ENCODE measurements at places on chromosomes 2 and 18. TPM values are rescaled to one million over a fixed set of nuclear protein-coding genes. Genes with fewer than 3 reads are reported as not detected.

GRCh38 chr2:176285321-176285720 lies 16.1 kb downstream of the MTX2 start:
- no peaks in the 10 kb centered on the region for H3K27me3 ChIP-seq
- no peak overlapping the region for H3K4me3 ChIP-seq
- no peak overlapping the region for H3K27ac ChIP-seq
- H3K36me3 ChIP-seq: no peaks in the 10 kb centered on the region
- no peak for DNase-seq

DNA sequence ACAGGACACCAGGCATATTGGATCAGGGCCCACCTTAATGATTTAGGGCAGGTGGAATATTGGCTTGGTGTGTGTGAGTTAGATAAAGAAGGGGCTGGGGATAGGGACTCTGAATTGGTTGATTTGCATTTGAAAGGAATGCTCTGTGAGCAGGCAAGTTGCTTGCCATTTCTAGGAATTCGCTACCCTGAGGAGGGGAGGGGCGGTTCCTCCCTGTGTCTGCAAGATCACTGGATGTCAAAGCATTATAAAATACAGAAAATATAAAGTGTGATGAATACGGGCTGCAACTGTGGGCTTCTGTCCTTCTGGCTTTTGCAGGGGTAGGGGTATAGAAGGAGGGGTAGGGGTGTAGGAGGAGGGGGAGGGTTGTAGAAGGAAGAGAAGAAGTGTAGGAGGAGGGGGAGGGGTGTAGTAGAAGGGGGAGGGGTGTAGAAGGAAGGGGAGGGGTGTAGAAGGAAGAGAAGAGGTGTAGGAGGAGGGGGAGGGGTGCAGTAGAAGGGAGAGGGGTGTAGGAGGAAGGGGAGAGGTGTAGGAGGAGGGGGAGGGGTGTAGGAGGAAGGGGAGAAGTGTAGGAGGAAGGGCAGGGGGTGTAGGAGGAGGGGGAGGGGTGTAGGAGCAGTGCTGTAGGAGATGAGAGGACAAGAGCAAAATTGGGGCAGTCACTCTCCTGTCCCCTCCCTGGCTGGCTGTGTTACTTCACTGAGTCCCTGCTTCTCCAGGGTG lies 238.0 kb upstream of the COPS8 start:
- H3K36me3 ChIP-seq: no peaks in the 10 kb centered on the region
- no peak overlapping the region for H3K4me3 ChIP-seq
- no peak overlapping the region for H3K27ac ChIP-seq
- no peak for DNase-seq
- H3K4me1 ChIP-seq: no peaks in the 10 kb centered on the region

GRCh38 chr18:6598657-6599056 lies 130.9 kb upstream of the ARHGAP28 start:
- no peak overlapping the region for H3K27ac ChIP-seq
- no peaks in the 10 kb centered on the region for H3K36me3 ChIP-seq
- no peak overlapping the region for H3K4me3 ChIP-seq

GRCh38 chr2:59277671-59278070 lies 1036.5 kb upstream of the FANCL start:
- H3K4me3 ChIP-seq: no peak overlapping the region
- no peaks in the 10 kb centered on the region for H3K36me3 ChIP-seq
- H3K4me1 ChIP-seq: no peaks in the 10 kb centered on the region
- no peaks in the 10 kb centered on the region for H3K27me3 ChIP-seq
- no peak overlapping the region for H3K27ac ChIP-seq
- DNase-seq: no peak

GRCh38 chr2:218992703-218993344 lies 398 bp downstream of the CRYBA2 start:
- H3K36me3 ChIP-seq: no peaks in the 10 kb centered on the region
- H3K27ac ChIP-seq: no peak overlapping the region
- DNase-seq: peak; percentile 11

DNA sequence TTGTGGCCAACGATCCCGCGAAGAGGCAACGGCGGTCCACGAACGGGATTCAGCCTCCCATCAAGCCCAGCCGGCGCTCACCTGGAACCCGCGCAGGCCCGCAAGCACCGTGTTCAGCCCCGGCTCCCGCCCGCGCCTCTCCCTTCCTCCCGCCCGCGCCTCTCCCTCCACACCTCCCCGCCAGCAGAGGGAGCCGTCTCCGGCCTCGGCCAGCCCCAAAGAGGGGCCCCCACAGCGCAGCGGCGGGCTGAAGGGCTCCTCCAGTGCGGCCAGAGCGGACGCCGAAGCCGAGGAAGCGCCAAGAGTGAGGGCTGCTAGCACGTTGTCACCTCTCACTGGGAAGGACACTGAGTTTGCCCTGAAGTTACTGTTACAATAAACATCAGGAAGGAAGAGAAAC lies 55.3 kb upstream of the LAPTM4A start:
- DNase-seq: peak; percentile 56
- peaks cover 20% of the 10 kb centered on the region for H3K4me1 ChIP-seq

The WDR43 gene
- total RNA-seq: 22.4 TPM

DNA sequence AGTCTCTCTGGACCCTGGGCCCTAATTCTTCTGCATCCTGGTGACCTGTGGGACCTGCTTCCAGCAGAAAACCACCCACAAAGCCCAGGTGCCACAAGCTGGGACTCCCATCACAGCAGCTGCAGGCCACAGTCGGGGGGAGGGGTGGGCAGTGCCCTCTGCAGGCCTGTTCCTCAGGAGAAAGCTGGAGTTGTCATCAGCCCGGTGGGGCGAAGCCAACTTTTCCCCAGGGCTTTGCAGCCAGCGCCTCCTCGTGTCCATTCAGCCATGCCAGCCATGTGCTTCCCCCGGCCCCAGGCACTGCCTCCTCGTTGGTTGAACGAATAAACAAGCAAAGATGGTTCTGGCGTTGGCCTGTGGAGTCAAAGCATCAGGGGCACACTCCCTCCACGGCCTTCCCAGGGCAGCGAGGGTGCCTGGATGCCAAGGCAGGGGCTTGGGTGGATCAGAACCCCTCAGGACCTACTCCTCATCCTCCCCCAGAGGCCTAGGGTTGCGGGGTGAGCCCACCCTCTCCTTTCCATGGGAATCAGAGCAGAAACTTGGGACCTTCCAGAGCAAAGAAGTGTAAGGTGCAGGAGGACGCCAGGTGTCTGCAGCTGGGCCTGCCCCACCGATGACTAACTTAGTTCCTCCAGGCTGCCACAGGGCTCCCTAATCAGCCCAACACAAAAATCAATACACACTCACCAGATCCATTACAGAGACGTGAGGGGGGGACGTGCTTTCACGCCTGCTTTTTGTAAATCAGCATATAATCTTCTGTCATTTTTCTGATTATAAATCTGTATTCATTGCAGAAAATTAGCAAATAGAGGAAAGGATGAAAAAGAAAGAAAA lies 75.7 kb upstream of the RAB6C start:
- no peak overlapping the region for H3K4me3 ChIP-seq
- no peaks in the 10 kb centered on the region for H3K4me1 ChIP-seq
- H3K36me3 ChIP-seq: no peaks in the 10 kb centered on the region
- H3K27me3 ChIP-seq: no peaks in the 10 kb centered on the region
- no peak overlapping the region for H3K27ac ChIP-seq

The ALPG gene
- total RNA-seq: not detected

DNA sequence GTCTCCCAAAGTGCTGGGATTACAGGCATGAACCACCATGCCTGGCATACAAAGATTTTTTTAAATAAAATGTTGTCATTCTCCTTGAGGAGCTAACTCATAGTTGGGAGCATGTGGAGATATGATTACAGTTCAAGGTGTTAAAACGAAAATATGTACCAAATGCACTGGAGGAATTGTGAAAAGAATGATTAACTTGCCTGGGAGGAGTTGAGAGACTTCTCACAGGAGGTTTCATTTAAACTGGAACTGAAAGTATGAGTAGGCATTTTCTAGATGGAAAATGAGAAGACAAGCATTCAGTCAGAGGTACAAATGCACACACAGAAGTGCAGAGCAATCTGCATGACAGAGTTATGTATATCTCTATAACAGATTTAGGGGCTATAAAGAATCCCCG lies 126.6 kb upstream of the PDE1A start:
- H3K36me3 ChIP-seq: no peaks in the 10 kb centered on the region
- H3K27me3 ChIP-seq: no peaks in the 10 kb centered on the region
- no peak overlapping the region for H3K4me3 ChIP-seq
- no peak overlapping the region for H3K27ac ChIP-seq

DNA sequence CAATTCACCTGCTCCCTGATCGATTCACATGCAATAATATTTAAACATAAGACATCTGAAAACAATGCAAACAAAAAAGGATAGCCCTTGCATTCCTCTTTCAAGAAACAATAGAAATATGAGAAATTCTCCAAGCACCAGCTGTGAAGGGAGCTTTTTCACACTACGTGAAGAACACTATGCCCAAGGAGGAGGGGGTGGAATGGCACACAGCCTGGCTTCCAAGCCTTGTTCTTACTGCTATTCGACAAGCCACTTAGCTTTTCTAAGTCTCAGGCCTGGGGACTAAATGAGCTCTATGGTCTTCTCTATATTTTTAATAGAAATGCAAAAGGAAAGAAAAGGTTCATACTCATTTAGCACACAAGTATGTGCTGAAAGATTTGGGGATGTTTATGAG lies 92.2 kb upstream of the CHRNA1 start:
- no peak for DNase-seq
- no peaks in the 10 kb centered on the region for H3K36me3 ChIP-seq
- H3K27me3 ChIP-seq: no peaks in the 10 kb centered on the region
- H3K27ac ChIP-seq: no peak overlapping the region

DNA sequence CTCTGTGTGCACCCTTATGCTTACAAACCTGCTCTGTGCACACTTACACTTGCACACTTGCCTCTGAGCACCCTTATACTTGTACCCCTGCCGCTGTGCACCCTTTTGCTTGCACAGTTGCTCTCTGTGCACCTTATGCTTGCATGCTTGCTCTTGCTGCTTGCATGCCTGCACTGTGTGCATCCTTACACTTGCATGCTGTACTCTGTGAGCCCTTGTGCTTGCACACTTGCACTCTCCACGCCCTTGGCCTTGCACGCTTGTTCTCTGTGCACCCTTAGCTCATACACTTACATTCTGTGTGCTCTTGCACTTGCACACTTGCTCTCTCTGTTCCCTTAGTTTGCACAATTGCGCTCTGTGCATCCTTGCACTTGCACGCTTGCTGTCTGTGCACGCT lies 78.3 kb downstream of the GNAL start:
- H3K27ac ChIP-seq: no peak overlapping the region
- no peaks in the 10 kb centered on the region for H3K36me3 ChIP-seq
- no peak for DNase-seq

GRCh38 chr18:74155276-74155675 lies 7.0 kb downstream of the TIMM21 start:
- H3K36me3 ChIP-seq: peaks cover 34% of the 10 kb centered on the region
- no peak overlapping the region for H3K4me3 ChIP-seq
- DNase-seq: no peak
- H3K4me1 ChIP-seq: no peaks in the 10 kb centered on the region

GRCh38 chr18:7257426-7257740 lies 26.5 kb downstream of the LRRC30 start:
- no peaks in the 10 kb centered on the region for H3K36me3 ChIP-seq
- H3K27ac ChIP-seq: no peak overlapping the region
- no peak for DNase-seq

- H3K4me1 ChIP-seq: peaks cover 20% of the 10 kb centered on the region
- H3K36me3 ChIP-seq: no peaks in the 10 kb centered on the region
- H3K4me3 ChIP-seq: no peak overlapping the region
- H3K27me3 ChIP-seq: no peaks in the 10 kb centered on the region
Measured at GRCh38 chr2:71925268-71926088, 222.2 kb downstream of the CYP26B1 start.

GRCh38 chr2:239098288-239098970 lies 250.5 kb downstream of the TWIST2 start:
- H3K27ac ChIP-seq: no peak overlapping the region
- no peak overlapping the region for H3K4me3 ChIP-seq

DNA sequence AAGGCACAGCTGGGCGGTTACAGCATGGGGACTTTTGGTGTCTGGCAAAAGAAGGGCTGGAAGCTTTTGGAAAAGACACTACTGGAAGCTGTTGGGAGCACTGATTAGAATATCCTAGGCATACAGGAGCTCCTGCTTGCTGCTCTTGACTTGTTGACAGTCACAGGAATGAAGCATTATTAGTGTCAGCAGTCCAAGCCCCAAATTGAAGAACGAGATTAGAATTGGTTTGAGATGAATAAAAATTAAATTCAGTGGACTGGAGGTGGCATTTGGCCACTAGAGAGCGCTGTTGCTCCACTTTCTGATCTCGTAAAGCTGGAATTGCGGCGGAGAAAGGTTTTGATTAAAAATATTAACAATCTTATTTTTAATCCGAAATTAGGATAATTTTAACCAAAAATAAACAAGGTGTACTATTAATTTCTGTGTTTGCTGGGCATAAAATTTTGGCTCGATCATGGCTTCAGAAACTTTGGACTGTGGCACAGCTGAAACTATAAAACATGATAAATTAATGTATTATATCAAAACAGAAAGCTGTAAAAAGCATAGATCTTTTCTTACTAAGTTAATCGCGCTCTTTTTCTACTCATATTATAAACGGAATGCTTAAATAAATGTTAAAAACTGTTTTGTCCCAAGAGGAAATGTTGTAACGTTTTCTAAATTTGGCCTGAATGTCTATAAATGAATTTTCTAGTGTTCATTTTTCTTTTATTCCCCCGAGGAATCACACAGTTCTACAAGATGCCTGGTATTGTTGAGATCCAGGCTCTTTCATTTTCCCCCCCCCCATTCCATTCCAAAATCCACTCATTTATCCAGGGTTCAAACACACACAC lies 2.4 kb upstream of the HOXD8 start:
- H3K4me3 ChIP-seq: no peak overlapping the region
- DNase-seq: peak; percentile 79
- peaks cover 29% of the 10 kb centered on the region for H3K4me1 ChIP-seq
- no peak overlapping the region for H3K27ac ChIP-seq
- peaks cover 93% of the 10 kb centered on the region for H3K27me3 ChIP-seq

DNA sequence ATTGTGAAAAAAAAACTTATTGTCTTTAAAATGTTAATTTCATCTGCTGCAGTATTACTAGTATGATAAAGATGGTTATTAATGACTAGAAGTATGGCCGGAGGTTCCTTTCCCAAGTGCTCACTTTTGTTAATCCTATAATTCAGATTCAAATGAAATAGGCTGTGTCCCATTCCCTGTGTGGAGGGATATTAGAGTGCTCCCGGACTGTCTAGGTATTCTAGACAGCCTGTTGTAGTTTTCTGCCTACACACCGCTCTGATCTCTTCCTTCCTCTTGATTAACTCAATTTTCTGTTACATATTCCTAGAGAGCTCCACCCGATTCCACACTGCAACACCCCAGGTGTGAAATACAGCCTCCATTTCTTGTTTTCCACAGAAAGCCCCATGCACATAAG lies 15.4 kb upstream of the DSC3 start:
- no peaks in the 10 kb centered on the region for H3K27me3 ChIP-seq
- H3K4me3 ChIP-seq: no peak overlapping the region

The REG1A gene
- total RNA-seq: not detected

DNA sequence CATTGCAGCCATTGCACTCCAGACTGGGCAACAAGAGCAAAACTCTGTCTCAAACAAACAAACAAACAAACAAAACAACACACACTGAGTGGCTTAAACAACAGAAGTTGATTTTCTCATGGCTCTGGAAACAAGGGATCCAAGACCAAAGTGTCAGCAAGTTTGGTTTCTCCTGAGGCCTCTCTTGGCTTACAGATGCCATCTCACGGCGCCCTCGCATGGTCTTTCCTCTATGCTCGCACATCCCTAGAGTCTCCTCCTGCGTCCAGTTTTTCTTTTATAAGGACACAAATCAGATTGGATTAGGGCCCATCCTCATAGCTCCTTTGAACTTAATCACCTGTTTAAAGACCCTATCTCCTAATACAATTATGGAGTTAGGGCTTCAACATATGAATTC lies 133.4 kb upstream of the LRRTM1 start:
- no peak overlapping the region for H3K4me3 ChIP-seq

- H3K27ac ChIP-seq: no peak overlapping the region
- DNase-seq: no peak
- no peaks in the 10 kb centered on the region for H3K27me3 ChIP-seq
- H3K36me3 ChIP-seq: no peaks in the 10 kb centered on the region
- no peak overlapping the region for H3K4me3 ChIP-seq
Measured at GRCh38 chr18:7548721-7549120, 18.4 kb upstream of the PTPRM start.

The CBLN2 gene
- total RNA-seq: 0.82 TPM

The FAM110C gene
- total RNA-seq: 23.7 TPM
